Glutamatergic neuron (in vitro differentiated cells): ENCODE measurements at places on chromosomes 2 and 18. TPM values are rescaled to one million over a fixed set of nuclear protein-coding genes. Genes with fewer than 3 reads are reported as not detected.

CAVIN2 gene
- not detected for total RNA-seq

DNA sequence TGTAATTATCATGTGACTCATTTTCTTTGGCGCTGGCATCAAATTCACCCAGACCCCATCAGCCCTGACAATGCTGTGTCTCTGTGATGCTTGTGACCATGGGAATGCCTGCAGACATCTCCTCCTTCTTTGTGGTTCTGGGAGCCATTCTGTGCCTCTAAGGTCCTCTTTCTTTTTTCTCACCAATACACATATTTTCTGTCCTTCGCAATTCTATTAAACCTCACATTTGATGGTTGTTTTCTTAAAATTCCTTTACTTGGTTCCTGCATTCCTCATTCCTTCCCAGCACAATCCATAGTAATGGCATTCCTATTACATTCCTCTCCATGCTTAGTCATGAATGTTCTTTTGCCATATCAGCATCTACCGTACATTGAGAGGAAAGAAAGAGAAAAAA is 375.3 kb downstream of the PIK3C3 start:
- no peak for DNase-seq

DNA sequence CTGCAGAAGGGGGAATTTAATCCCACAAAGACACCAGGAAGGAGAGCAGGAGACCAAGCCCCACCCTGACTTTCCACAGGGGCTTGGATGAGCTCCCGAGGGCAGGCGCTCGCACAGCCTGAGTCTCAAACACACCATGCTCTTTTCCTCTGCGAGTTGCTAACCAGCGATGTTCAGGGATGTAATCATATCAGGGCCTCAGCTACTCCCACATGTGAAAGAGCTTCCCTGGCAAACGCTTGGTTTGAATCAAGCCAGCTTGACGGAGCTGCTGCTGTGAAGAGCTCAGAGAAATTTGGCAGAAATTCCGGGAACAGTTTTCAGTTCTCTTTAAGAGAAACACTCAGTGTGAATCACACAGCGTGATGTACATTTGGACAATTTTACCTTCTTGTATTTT is 385.8 kb downstream of the GALR1 start:
- DNase-seq = no peak

DNA sequence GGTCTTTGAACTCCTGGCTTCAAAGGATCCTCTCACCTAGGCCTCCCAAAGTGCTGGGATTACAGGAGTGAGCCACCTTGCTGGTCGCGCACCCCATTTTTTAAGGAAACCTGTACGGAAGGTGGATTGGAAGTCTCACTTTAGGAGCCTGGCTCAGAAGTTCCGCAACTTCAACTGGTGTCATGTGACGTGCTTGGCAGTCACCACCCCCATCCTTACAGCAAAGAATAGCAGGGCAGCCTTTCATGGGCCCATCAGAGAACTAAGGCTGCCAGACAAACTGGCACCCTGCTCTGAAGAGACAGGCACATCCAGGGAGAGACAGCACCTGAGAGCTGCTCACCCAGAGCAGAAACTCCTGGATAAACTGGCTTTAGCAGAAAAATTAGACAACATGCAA is 3.3 kb upstream of the SLC66A2 start:
- no peak for DNase-seq

DNA sequence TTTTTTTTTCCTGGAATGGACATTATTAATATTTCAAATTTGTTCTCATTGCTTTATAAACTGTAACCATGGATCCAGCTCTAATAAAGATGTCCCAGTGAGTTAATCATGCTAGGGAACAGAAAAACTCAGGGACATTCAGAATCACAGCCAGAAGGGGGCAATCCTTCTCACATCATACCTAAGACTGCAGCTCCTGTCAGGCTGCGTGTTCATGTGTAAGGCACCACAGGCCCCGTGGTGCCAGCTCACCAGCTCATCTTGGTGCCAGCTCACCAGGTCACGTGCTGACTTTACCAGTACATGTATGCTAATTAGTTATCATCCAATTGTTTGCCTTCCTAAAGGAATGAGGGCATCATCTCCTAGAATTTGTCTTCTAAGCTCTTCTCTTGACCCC is 84.7 kb upstream of the NEDD4L start:
- no peak for DNase-seq
